Activated CD4-positive, alpha-beta T cell treated with anti-CD3 and anti-CD28 coated beads, Interleukin-2, amount 50 U/mL, for 4 hours (primary cell): ENCODE measurements at places on chromosomes 13 and 19.

DNA sequence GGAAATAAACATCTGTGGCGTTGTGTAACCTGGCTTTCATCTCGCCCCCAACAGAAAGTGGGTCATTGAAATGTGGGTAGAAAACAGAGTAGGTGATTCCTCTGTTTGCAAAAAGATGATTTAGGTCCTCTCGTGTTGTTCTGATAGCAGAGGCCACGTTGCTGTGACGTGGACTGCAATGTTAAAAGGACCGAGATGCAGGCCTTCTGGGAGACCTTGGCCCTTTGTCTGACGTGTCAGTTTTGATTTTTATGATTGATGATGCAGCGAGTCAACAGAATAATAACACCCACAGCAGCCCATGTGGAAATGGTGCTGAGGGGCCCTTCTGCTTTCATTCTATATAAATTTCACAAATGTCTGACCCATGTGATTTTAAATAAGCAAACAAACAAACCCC is 68.9 kb downstream of the FGF9 start:
- no peak for DNase-seq

DNA sequence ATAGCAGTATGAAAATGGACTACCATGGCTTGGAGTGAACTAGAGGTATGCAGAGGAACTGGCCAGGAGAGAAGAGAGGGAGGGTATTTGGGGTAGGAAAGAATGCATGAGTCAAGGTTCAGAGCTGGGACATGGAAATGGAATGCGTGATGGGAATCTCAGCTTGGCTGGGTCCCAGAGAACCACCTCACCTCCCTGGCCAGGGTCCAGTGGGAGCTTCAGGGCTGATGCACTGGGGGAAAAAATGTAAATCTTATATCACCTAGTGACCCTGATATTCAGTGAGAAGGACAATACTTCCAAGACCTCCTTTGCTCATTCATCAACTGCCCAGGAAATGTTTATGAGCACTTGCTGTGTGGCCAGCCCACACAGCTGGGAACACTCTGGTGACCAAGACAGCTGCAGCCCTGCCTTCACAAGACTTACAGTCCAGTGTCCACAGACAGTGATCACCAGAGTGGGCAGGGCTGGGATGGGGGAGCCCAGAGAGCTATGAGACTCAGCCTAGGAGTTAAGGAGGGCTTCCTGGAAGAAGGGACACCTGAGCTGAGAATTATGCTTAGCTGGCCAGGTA is 12.8 kb downstream of the IGSF23 start:
- DNase-seq = no peak

GRCh38 chr19:18975869-18976268 is 34.9 kb upstream of the HOMER3 start:
- no peak for DNase-seq

GRCh38 chr19:35279985-35280821 is 2.1 kb upstream of the HAMP start:
- no peak for DNase-seq

DNA sequence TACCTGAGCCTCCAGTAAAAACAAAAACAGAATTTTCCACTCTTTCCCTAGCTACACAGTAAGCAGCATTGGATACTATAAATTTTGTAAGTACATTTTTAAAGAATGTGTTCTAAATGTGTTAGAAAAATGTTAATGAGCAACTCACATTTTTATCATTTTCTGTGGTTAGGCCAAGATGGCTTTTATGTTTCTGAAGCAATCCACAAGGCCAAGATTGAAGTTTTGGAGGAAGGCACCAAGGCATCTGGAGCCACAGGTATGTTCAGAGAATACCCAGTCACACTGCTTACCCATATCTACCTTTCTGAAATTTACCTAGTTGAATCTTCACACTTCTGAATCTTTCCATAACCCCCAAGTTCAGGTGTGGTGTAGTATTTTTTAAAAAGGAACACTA is 21.6 kb downstream of the SERPINE3 start:
- no peak for DNase-seq

- no peak for DNase-seq
Observed at GRCh38 chr13:33110713-33111413, 94.6 kb downstream of the KL start.

- DNase-seq = no peak
Observed at GRCh38 chr13:106163426-106163825, 372.0 kb downstream of the EFNB2 start.

- no peak for DNase-seq
Observed at GRCh38 chr13:101916108-101916774, 463.8 kb downstream of the ITGBL1 start.

- no peak for DNase-seq
Observed at GRCh38 chr19:6556480-6557195, 25.8 kb downstream of the TNFSF9 start.

DNA sequence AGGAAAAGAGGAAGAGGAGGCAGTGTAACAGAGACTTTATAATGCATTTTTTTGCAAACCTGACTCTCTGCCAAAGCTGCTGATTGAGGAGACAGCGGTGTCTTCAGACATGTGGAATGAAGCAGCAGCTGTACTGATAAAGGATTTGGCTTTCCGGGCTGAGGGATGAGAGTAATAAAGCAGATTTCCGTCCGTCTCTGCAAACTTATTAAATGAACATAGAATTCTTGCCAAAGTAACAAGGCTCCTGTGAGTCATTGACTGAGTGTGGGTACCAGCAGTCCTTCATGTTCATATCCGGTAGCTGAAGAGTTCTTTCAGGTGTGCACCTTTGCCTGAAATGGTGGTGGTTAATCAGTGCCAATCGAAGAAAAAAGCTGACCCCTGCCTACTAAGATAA is 112.6 kb downstream of the LIG4 start:
- no peak for DNase-seq
